Ecto neural progenitor cell (in vitro differentiated cells): ENCODE measurements at places on chromosomes 13 and 19.
A peak's percentile ranks its signal among the peaks of the same experiment; 100 is the strongest.

- peak; percentile 50 for DNase-seq
Measured at GRCh38 chr19:14473073-14473977, 1.8 kb downstream of the PTGER1 start.

GRCh38 chr19:58009301-58009665 lies 6.7 kb upstream of the ZNF606 start:
- no peak for DNase-seq

DNA sequence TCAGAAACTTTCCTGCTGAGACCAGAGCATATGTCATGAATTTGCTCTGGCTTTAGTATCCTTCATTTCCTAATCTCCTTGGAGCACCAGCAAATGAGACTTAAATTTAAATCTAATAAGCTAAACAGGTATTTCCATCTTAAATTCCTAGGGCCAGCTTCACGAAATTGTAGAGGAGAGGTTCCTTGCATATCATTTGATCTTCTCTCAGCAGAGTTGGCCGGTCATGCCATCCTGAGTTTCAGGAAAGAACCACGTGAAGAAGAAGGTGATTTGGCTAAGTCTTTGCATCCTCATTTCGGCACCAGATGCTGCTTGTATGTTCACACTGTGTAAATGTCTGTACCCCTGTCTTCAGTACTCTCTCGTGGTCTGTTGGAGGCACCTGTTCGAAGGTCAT lies 370.4 kb upstream of the NBEA start:
- DNase-seq = no peak

DNA sequence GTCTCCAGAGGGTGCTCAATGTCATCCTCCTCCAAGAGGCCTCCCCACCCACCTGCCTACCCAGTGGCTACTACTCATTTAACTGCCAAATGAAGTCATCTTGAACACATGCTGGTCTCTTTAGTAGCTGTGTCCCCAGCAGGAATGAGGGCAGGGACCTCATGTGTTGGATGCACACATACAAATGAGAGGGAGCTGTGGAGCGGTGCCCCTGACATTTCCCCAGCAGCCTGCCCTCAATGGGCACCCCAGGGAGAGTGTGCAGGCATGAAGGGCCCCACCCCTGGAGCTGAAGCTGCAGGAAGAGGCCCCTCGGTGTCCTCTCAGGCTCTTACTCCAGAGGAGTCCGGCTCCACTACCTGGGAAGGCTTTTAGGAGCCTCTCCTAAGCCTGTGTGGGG lies 1322.7 kb downstream of the UQCRFS1 start:
- no peak for DNase-seq

- DNase-seq = no peak
Measured at GRCh38 chr13:107721125-107721869, 494.0 kb downstream of the LIG4 start.
